ENCODE measurements at places on chromosomes 1 and 21. TPM values are rescaled to one million over a fixed set of nuclear protein-coding genes. Genes with fewer than 3 reads are reported as not detected.

GRCh38 chr21:17780539-17780938 is 38.6 kb downstream of the C21orf91 start:
- DNase-seq = no peak

DNA sequence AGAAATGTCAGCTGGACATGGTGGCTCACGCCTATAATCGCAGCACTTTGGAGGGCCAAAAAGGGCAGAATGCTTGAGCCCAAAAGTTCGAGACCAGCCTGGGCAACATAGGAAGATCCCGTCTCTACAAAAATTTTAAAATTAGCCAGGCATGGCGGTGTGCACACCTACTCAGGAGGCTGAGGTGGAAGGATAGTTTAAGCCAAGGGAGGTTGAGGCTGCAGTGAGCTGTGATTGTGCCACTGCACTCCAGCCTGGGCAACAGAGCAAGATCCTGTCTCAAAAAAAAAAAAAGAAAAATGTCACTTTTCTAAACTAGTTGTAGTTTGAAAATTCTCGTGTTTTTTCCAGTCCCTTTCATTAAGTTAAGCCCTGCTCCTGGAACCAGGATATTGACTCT is 9.1 kb downstream of the CLSTN1 start:
- no peak for DNase-seq

DNA sequence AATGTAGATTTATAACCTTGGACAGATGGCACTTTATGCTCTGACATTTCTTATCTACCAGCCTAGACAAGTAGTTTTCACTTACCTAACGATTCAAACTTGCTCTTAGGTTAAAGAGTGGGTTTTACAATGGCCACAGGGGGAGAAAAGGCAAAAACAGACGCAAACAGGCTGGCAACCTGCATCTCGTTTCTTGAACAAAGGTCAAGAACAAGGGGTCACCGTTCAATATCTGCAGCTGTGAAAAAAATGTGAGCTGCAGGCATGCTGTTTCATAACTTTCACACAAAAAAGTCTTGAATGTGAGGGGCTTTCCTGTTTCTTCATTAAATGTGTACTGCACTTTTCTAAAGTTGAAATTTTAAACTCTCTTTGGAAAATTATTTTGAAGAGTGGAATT is 49.4 kb downstream of the SYDE2 start:
- no peak for DNase-seq

- no peak for DNase-seq
Measured at GRCh38 chr1:115156826-115157468, 67.6 kb upstream of the TSPAN2 start.

GRCh38 chr1:18803851-18804250 is 55.6 kb downstream of the TAS1R2 start:
- DNase-seq = no peak

DNA sequence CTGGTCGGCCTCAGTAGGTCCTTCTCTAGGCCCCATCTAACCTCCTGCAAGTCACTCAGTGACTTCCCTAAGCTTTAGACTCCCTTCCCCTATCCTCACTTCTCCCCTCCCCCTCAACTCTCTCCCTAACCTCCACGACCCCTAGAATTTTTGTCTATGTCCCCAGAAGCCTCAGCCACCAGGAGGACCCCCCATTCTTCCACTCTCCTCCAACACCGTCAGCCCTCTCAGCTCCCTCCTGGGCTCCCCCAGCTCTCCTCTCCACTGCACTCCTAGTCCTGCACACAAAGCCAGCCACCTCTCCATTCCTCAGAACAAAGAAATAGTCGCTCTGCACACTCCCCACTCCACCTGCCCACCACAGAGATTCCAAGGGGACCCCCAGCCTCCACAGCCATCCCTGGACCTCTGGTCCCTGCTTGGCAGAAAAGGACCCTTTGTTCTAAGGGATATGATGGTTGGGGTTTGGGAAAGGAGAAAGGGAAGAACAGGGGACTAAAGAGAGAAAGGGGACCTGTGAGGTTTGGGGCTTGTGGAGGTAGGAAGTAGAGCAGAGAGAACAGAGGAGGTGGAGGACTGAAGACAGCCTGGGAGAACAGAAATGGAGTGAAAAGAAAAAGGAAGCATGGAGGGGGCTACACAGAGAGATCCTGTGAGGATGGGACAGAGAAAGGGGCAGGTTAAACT is 2.8 kb downstream of the ARHGEF2 start:
- no peak for DNase-seq

DNA sequence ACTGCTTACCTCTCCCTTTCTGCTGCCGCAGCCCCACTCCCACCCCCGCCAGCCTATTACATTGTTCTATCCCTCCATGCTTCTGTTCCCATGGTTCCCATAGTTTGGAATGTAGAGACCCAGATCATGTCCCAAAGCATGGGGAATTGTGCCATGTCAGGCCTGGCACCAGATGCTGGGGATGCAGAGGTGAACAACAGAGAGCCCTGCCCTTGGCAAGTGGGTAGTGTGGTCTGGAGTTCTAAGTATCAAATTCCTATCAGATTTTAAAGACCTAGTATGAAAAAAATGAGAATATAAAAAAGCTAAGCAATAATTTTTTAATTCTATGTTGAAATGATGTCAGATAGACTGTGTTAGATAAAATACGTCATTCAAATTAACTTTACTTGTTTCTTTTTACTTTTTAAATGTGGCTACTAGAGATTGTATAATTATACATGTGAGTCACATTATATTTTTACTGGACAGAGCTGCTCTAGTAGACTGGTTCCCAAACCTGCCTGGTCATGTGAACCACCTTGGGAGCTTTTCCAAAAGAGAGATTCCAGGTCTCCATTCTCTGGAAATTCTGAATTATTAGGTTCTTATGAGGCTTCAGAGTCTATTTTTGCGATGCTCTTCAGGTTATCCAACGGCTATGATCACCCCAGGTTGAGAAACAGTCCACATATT is 113.0 kb upstream of the DAB1 start:
- no peak for DNase-seq

DNA sequence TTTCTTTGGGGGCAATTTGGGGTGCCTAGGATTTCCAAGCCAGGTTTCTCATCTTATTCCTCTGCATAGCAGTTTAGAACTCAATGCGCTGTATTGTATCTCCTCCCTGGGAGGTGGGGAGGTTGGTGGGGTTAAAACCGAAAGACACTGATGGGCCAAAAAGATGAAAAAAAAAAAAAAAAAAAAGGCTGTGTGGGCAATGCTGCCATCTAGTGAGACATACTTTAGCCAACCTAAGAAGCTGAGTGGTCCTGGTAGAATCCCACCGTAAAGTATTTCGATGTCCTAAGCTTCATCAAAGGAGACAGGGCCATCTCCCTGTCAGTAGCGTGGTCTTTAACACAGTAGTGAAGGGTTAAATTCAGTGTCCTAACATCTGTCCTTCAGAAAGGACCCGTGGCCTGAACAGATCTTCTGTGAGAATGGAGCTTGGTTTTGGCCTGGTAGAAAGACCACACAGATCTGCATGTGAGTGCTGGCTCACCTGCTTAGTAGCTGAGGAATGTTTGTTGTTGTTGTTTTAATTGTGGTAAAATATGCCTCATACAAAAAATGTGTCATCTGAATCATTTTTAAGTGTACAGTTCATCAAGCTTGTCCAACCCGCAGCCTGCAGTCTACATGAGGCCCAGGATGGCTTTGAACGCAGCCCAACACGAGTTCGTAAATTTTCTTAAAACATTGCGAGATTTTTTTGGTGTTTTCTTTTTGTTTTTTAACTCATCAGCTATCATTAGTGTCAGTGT is 226.2 kb downstream of the KIF26B start:
- DNase-seq = no peak

GRCh38 chr1:46394108-46394871 is at the start of gene FAAH:
Gene FAAH, plus strand, starts transcription at chr1:46394317. Its CDS starts 32 bp downstream, at chr1:46394349.
- no peak for DNase-seq

DNA sequence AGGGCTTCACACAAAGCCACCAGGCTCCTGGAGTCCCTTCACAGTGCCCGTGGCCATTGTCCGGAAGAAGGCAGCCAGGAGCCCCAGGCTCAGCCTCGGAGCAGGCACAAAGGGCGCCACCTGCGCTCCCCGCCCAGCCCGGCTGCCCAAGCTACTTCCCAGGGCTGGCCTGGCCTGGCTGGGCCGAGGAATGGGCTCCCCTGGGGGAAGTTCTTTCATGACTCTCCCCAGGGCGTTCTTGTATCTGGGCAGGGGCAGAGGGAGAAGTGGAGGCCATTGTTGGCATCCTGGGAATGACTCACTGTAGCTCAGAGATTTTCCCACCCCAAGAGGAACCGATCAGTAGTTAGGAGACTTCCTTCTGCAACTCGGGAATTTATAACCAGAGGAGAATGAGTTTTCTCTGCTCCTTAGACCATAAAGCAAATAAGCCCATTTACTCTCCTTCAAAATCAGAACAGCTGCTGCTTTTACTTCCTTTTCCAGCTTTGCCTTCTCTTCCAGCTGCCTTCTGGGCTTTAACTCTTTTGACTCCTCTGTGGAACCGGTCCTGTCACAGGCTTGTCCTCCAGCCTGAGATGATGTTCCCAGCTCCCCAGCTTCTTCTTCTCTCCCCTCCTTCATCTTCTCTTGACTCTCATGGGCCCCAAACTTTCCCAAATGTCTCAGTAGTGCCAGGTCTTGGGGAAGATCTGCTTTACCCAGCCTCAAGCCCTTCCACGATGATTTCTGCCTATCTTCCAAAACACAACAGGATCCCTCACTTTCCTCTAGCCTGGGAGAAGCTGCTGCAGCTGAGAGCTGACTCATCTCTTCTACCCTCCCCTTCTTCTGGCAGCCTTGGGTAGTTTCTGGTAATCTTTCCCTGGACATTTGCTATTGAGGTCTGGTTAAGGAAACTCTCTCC is 118.7 kb upstream of the CD34 start:
- no peak for DNase-seq

DNA sequence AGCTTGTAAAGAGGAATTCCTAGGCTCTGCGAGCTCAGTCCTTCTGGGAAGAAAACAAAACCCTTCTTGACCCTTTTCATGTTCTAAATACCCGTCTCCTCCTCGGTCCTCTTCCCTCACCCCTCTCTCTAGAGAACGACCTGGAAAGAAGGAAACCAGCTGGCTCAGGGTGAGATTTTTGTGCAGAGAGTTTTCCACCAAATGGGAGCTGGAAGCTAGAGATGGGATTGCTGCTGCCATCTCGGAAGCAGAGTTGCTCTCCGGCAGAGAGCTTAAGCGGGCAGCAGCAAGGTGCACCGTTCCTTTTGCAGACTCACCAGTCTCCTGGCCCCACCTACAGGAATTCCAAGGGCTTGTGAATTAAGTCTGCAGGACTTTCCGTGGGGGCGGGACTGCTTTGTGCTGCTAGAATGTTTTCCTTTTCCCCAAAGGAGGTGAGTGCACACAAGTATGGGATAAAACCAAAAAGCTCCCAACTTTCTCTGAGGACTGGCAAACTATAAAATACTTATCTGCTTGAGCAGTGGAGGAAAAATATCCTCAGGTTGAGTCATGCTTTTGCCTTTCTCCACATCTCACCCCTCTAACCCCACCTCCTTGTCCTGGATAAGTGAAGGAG is 29.1 kb upstream of the KIAA0040 start:
- no peak for DNase-seq

DNA sequence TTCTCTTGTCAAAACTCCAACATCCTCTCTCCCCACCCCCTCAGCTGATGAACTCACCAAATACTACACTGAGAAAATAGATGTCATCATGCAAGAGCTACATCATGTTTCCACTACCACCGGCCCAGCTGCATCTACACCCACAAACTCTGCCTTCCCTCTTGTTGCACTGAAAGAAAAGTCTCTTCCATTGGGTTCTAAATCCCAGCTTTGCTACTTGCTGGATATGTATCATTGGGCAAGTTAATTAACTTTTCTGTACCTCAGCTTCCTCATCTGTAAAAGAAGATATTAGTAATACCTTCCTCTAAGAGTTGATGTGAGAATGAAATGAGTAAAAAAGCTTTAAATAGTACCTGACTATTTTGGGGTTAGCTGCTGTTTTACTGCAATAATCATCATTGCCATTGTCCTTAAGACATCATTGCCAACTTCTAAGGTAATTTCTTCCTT is 108.6 kb downstream of the OLFML2B start:
- no peak for DNase-seq

DNA sequence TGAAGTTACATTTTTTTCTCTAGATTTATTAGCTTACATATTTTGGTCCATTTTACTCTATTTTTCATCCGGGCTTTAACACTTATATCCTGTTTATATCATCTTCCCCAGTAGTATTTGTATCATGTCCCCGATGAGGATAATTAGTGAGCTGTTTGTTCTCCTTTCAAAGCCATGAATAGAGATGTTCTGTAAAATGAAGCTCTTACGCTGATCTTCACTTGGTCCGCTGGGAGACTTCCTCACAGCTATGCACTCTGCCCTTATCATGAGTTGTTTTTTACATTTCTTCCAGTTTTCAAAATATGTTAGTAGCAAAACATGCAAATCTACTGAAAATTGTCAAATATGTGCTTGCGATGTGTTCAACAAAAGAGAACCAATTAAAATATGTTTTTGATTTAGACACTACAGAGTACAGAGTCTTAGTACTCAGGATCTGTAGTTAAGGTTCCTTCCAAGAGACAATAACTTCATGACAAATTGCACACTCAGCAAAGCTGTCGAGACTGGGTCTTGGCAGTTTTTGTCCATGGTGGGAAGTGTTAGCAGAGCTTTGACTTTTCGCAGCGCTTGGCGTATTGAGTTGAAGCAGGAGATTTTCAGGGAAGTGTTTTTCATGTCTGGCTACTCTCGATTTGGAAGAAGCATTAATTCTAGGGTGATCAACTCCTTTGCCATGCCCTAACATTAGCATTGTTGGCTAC is 292.0 kb upstream of the ADAMTS5 start:
- DNase-seq = no peak

DNA sequence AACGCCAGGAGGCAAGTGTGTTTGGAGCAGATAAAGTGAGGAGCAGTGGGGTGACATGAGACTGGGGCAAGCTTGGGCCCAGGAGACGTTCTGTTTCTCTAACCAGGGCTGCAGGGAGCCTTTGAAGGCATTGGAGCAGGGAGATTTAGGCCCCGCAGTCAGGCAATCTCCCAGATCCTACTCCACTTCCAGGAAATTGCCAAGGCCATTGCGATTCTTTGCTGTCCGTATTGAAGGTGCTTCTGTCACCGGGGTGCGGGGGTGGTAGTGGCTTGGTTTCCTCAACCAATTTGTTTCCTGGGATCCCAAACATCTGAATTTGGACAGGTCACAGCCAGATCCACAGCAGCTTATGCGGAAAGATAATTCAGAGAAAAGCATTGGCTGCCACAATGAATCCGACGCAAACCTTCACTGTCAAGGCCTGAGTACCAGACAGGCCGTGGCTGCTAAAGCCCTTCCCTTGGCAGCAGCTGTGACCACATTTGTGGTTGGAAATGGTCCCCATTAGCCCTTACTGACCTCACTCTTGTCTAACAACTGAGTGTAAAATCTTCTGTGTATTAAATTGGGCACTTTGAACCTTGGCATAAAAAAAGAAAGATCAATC is 385.6 kb downstream of the PTPRU start:
- DNase-seq = no peak

GRCh38 chr21:45723049-45723958 is 79.8 kb downstream of the PCBP3 start:
- no peak for DNase-seq

PKN2 gene
- total RNA-seq = 97.6 TPM

TMEM52 gene
- total RNA-seq = 9.5 TPM

TTC39A gene
- 25.6 TPM for total RNA-seq

LAMB3 gene
- total RNA-seq = 108 TPM

TRIM46 gene
- not detected for total RNA-seq

NUP210L gene
- not detected for total RNA-seq

NHLH1 gene
- not detected for total RNA-seq

Measured in Peyer's patch (tissue), 4 donors.